Hematopoietic multipotent progenitor cell (in vitro differentiated cells): ENCODE measurements at places on chromosomes 2 and 18. TPM values are rescaled to one million over a fixed set of nuclear protein-coding genes. Genes with fewer than 3 reads are reported as not detected.

The ASB18 gene
- under 0.01 TPM for total RNA-seq

The GLI2 gene
- under 0.01 TPM for total RNA-seq

The SERPINB11 gene
- not detected for total RNA-seq

The LIMS4 gene
- 0.54 TPM for total RNA-seq

The MARCO gene
- total RNA-seq, result under 0.01 TPM

The ICA1L gene
- 4.6 TPM for total RNA-seq

DNA sequence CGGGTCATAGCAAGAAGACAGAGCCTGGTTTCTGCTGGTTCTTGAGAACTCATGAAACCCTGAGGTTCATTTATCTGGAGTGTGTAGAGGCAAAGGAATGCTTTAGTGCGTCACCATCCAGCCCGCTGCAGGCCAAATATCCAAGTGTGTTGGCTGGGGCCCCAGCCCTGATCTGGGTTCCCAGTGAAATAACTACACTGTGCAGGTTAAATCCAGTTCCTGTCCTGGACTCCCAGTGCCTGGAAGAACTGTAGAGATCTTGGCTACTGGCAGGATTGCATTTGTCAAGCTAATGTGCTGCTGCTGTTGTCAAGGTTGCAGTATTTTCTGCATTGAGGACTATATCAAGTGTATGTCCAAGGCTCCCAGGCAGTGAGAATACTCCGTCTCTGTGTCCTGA, 89.9 kb downstream of the MAPK4 start:
- no peak for DNase-seq

The ITGA4 gene
- total RNA-seq, result 193 TPM

DNA sequence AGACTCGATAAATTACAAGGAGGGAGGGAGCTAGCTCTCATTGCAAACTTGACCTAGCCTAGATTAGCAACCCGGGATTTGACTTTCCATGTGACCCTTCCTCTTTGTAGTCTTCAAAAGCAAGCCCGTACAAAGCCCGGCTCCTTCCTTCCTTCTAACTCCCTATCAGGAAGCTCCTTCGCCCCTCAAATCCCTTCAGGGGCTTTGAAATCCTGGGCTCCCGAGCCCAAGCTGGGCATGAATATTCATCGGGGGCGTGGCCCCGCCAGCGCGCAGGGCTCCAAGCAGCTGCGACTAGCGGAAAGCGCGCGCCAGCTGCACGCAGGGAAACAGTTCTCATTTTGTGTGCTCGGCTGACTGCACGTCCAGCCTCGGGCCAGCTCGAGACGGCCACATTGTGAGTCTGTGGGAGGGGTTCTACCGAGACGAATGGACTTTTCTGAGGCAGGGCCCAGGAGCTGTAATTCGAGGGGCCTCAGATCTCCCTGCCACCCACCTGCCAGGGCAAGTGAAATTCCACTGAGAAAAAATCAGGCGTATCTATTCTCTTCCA, 84.0 kb upstream of the PELI1 start:
- DNase-seq, result no peak

GRCh38 chr2:120531365-120531764, 185.4 kb downstream of the INHBB start:
- no peak for DNase-seq

The RALB gene
- total RNA-seq, result 32.6 TPM

The LHCGR gene
- not detected for total RNA-seq

DNA sequence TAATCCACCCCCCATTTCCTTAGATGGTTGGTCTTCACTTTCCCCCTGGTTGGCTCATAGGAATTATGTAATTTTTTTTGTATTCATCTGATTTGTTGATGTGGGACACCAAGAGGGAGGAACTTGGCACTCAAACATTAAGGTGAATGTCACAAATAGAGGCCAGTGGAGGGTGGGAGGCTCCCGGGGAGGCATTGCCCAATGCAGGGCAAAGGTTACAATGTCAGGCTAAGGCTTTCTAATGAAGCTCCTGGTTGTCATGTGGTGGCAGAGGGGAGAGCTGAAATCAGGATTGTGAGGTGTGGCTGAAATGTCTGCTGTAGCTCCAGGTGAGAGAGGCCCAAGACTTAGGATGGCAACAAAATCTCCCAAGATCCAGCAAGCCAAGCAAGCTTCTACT, 42.7 kb downstream of the MPHOSPH10 start:
- no peak for DNase-seq

The GALNT14 gene
- total RNA-seq, result 12.9 TPM

- DNase-seq, result no peak
Measured at GRCh38 chr2:163348857-163349380, 386.9 kb downstream of the FIGN start.

DNA sequence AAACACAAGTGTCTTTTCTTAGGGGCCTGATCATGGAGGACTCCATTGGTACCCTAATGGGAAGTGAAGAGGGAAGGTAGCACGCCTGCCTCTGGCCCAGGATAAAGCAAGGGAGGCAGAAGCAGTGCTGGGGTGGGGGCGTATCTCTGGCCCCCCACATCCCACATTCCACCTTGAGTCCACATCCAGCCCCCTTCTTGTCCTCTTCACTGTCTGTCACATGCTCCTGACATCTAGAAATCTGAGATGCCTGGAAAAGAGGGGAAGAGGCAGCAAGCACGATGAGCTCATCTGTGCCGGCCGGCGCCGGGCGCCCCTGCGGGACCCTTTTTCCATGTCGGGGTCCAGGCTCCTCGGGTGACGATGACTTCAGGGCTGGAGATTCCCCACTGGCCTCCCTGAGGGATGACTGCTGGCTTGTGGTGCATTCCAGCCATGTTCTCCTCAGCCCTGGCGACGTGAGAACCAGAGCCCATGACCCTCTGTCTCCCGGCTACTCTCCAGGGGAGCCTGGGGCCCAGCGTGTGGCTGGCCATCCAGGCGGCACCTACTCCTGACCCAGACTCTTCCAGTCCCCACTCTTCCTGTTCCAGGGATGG, 277.5 kb downstream of the DYSF start:
- DNase-seq, result no peak

DNA sequence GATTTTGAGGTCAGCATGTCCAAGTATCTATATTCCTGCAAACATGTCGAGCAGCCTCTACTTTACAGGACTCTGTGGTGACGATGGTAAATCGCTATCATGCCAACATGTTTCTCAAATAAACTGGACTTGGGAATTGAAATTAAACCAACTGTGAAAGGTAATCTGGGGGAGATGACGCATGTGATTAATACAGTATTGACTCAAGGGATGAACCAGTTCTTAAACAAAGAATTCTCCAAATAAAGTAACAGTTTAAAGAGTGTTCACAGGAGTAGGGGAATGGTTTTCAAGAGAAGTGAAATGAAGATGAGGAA, 54.3 kb downstream of the THUMPD2 start:
- DNase-seq, result no peak

The HOXD13 gene
- not detected for total RNA-seq

The OSBPL1A gene
- 14.8 TPM for total RNA-seq

The LOXHD1 gene
- under 0.01 TPM for total RNA-seq

DNA sequence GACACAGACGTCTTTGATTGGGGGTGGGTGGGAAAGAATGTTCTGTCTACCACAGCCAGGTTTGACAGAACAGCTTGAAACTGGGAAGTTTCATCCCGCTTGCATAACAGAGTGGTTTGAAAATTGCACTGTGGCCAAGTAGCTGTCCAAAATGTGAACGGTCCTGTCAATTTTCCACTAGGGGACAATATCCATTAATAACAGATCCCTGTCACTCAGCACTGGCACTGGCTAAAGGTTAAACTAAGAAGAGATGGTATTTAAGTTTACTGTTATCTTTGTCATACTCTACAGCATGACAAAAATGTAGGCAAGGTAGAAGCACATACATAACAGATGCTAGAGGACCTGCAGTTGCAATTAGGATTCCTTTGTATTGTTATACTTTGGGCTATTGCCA, 55.6 kb upstream of the ACMSD start:
- DNase-seq, result no peak

The COL5A2 gene
- total RNA-seq, result 0.54 TPM

- no peak for DNase-seq
Measured at GRCh38 chr2:238247841-238248453, 8.1 kb upstream of the HES6 start.

The FLACC1 gene
- total RNA-seq, result 0.27 TPM

GRCh38 chr2:51612387-51612786, 580.5 kb upstream of the NRXN1 start:
- no peak for DNase-seq

The DHRS9 gene
- 1.9 TPM for total RNA-seq

The GATA6 gene
- not detected for total RNA-seq

DNA sequence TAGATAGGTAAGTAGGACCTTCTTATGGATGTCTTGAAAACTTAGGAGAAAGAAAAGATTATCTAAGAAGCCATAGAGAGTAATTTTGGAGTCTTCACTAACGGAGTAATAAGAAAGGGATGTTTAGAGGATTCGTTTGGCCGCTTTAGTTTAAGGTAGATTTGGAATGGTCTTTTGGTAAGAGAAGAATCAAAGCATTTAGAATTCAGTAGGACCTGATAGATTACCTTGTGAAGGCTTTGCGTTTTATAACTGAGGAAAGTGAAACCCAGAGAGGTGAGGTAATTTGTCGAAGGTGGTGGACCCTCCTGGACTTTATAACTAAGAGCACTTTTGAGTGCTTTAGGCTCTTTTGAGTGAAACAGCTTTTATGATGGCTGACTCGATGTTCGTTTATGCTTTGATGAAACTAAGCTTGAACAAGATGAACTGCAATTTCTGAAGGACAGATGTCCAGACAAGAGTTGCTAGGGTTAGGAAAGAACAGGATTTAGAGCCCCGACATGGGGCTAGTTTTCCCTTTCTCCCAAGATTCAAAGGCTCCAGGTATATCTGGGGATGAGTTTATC, 1.3 kb downstream of the MYL12B start:
- no peak for DNase-seq

The BOLL gene
- not detected for total RNA-seq

GRCh38 chr2:100889286-100889685, 69.3 kb downstream of the NPAS2 start:
- no peak for DNase-seq

DNA sequence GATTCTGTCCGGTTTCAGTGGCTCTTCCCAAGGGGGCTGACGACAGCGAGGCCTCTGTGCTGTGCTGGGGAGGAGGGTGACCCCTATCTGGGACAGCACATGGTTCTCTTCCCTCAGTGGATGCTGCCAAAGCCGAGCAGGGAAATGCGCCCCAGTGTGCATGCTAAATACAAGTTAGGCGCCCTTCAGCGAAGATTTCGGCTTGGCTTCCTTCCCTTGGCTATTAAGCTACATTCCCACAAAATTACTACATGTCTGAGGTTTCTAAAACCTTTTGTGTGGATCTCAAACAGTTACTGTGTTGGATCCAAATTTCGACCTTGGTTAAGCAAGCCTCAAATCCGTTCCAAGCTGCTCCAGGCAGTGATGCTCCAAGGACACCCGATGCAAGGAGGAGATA, 440.3 kb downstream of the NRXN1 start:
- no peak for DNase-seq

DNA sequence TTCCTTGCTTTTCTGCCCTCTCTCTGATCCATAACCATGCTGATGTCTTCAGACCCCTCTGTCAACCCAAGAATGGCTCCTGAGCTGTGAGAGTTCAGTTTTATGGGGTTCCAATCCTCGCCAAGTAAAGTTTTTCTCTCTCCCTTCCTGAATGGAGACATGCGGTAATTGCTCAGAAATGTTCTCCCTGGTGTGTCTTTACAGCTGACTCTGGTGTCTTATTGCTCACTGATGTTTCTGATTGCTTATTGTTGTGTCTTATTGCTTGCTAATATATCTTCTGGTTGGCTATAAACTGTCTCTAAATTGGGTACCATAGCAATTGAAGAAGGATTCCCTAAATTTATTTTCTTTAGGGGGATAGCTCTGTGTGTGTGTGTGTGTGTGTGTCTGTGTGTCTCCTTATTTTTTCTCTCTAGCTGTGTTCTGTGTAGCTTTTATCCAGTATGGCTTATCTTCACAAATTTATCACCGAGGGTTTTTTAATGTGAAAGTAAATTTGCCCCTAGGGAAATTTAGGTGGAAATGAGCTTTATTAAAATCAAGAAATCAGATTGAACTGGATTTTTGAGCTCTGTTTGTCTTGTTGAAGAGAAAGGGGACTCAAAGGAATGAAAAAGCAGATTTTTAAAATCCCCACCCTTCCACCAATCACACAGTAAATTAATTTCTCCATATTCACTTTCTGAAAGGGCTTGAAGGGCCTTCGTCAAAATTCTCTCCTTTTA, 19.5 kb downstream of the MGAT5 start:
- DNase-seq, result no peak

The CD207 gene
- not detected for total RNA-seq

DNA sequence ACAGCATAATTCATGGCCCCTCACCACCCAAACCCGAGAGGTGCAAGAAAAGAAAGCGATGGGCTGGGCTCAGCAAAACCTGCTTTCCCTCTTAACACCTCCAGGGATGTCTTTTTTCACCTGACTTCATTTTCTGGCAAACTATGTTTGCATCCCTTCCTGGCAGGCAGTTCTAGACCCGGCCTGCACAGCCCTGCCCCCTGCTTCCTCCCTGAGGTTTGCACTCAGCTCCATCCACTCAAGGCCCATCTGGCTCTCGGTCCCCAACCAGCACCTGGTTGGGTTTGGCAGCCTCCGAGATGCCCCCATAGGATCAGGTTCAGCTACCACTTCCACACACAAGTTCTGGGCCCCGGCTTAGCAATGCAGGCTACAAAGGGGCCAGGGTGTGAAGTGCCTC, 185.7 kb downstream of the SMAD7 start:
- DNase-seq, result no peak

The KLHL30 gene
- not detected for total RNA-seq

GRCh38 chr2:133415210-133415876, 152.9 kb downstream of the NCKAP5 start:
- DNase-seq, result no peak
